A172 (cell line): ENCODE measurements at places on chromosomes 12 and 14.

DNA sequence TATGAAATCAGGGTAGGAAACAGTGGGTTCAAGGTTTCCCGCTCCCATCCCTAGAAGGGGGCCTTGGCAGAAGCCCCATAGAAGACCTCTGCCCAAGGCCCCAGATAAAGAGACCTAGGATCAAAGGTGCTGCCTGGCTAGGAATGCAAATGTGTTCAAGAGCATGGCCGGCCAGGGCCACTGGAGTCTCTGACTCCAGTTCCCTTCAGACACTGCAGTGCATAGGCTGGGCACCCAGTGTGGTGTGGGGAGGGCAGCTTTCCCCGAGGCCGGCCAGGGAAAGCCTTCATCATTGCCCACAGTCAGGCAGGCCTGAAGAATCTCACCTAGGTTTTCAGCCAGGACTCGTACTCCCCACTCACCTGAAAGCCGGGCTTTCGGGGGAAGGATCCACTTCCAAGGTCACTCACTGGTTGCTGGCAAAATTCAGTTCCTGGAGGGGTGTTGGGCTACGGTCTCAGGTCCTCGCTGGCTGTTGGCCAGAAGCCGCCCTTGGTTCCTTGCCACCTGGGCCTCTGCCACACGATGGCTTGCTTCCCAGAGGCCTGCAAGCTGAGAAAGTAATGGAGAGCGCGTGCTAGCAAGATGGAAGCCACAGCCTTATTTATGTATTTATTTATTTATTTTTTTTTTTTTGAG lies 9.7 kb upstream of the PEBP1 start:
- no peak for DNase-seq

GRCh38 chr12:11943919-11944700 lies 126.6 kb upstream of the BCL2L14 start:
- DNase-seq, result no peak

GRCh38 chr12:69329669-69330428 lies 18.3 kb upstream of the LYZ start:
- no peak for DNase-seq

DNA sequence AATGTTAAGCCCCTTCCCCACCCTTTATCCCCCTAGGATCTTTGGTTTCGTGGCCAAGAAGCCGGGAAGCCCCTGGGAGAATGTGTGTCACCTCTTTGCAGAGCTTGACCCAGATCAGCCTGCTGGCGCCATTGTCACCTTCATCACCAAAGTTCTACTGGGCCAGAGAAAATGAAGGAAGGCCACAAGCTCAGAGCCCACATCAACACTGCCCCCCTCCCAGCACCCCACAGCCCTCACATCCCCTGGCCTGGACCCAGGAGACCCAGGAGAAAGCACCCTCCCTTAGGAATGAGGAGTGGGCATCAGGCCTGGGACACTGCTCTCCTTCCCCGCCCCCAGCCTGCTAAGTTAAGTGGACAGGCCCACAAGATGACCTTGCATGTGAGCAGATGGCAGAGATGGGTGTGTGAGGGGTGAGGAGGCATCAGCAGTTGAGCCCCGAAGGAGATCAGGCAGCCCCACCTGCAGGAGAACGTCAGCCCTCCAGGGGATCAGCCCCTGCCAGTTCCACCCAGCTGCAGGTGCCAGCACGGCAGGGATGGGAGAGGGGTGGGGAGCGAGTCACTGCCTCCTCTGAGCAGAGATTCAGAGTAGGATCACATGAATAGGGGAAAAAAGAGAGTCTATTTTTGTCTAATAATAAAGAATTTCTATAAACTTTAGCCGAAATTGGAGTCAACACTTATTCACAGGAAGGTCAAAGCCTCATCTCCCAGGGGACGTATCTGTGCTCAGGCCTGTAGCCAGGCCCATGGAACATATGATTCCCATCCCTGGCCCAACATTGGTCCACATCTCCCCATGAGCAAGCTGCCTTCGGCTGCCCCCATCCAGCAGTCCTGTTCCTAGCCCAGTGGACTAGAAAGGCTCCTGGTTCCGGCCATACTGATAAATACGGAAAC lies 14.1 kb downstream of the TNS2 start:
- peak; percentile 47 for DNase-seq

GRCh38 chr12:19322376-19322775 lies 116.9 kb upstream of the AEBP2 start:
- no peak for DNase-seq

DNA sequence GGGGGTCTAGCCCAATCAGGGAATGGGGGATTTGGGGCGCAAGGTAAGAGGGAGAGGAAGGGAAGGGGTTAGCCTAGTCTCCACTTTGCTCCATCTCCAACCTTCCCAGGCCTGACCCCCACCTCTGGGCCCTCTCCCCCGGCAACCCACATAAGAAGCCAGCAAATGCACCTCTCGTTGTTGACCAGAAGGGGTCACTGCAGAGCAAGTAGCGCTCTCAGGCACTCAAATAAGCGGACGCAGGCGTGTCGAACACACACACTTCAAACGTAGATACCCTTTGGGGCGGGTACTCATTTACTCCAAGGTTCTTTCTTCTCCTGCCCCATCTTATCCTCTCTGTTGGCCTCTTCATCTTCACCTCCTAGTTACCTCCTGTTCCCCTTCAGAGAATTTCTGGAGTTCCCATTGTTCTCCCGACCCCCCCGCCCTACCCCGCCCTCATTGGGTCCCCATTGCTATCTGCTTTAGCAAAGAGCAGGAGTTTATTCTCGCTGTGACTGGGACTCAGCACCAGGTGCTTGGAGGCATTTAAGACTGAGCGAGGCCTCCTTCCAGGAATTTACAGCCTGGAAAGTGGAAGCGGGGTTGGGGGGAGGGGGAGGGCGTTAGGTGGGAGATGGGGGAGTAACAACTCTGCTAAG lies 1.5 kb upstream of the SRRM4 start:
- no peak for DNase-seq

DNA sequence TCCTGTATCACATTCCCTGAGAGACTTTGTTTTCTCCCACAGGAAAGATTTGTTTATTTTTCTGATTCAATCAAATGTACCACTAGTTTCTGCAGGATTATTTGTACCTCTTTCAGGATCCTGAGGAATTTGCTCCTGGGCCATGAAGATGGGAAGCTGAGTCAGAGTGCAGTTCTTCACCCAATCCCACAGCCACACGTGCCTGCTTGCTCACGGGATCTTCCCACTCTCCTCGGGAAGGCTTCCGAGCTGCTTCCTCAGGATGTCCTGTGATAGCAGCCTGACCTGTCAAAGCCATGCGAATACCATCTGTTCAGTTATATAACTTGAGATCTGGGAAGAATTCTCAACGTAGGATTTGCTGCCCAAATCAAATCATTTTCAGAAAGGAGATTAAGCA lies 41.8 kb upstream of the HIF1A start:
- DNase-seq, result peak; percentile 54

DNA sequence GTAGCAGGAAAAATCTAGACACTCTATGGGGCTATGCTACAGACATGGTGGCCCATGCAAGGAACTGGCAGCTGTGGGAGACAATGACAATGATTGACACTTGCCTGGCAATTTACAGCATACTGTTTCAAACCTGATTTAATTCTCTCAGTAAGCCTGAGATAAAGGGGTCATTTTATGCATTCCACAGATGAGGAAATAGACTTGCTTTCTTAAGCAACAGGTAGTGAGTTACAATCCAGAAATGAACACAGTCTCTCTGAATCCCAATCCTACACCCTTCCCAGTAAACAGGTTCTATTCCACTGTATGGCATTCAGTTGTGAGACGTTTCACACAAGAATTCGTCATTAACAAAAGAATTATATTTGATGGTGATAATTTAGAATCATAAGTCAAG lies 15.5 kb upstream of the PCNX1 start:
- DNase-seq, result no peak
